NCI-H187 (cell line): ENCODE measurements at places on chromosomes 7 and 10.

DNA sequence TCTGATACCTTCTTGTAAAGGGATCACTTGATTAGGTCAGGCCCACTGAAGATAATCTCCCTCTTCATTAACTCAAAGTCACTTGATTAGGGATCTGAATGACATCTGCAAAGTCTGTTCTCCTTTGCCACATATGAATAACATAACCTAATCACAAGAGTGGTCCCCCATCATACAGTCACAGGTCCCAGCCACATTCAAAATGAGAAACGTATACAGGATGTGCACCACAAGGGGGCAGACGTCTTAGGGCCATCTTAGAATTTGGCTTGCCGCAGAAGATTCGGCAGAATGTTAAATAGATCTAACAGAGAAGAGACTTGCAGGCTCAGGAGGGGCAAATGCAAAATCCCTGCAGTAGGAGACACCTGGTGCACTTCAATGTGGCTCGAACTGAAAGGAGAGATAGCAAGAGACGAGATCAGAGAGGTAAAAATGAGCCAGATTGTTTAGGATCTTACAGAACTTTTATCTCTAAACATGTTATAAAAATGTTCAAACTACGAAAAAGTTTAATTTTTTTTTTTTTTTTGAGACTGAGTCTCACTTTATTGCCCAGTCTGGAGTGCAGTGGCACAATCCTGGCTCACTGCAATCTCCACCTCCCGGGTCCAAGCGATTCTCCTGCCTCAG lies 10.4 kb upstream of the SMC3 start:
- DNase-seq, result no peak

- DNase-seq, result no peak
Measured at GRCh38 chr10:88012641-88013040, 149.2 kb downstream of the PTEN start.

DNA sequence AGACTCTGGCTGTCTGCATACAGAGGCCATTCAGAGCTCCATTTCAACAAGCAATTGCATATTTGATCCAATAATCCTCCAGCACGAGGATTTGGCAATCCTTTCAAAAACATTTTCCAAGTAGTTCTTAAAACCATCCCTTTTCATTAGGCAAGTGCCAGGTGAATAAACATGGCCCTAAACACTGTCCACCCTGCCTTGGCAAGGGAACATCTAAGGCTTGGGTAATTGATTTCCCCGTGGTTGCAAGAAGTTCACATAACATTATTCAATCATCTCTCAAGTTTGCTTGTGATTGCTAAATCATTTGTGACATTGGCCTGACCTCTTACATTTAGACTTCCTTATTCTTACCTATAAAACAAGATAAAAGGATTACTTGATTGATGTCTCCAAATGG lies 175.2 kb downstream of the CTTNBP2 start:
- no peak for DNase-seq

- DNase-seq, result no peak
Measured at GRCh38 chr7:151529842-151530241, 10.1 kb upstream of the RHEB start.

- DNase-seq, result no peak
Measured at GRCh38 chr10:62815381-62816075, 638 bp downstream of the EGR2 start.

GRCh38 chr10:62155054-62155680 lies 113.5 kb downstream of the RTKN2 start:
- no peak for DNase-seq

DNA sequence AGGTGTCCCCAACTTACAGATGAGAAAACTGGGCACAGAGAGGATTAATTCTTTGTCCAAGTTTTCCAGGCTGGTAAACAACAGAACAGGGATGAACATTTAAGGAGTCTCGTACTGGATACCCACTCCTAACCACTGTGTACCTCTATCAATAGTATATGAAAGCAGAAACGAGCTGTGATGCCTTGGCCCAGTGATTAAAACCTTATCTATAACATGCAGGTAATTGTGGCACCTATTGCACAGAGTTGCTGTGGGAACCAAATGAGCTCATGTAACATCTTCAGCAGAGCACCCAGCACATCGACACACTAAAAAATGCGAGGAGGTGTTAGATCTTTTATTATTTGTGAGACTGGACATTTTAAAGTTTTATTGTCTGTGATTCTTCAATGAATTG lies 1.6 kb downstream of the TMEM273 start:
- DNase-seq, result no peak

DNA sequence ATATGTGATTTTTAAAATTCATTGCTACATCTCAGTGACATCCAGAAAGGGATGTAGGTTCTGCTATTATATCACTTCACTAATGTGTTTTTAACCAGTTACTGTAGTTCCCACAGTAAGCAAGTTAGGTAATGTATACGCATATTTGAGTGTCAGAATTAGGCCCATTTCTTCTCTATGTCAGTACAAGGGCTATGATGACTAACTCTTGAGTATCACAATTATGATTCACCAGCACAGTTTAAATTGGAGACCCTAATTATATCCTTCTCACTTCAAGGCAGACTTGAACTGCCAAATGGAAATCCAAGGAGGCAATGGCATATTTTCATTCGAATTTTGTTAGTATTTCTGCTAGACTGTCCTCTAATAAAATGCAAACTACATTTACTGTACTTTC lies 23.6 kb downstream of the BZW2 start:
- DNase-seq, result no peak

DNA sequence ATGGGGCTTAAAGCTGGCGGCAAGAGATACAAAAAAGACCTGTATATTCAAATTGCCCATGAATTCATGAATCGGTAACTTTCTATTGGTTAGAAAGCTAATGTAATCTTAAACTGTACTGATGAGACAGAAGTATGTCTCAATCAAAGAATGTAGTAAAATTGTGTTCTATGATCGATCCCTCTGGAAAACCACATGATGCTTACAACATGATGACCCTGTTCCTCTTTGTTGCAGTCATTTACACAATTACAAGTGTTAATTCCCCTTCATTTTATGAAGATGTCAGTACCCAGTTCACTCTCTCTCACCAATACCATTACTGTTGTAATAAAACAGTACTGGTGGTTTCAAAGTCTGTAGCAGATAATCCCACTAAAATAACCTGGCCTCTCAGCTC lies 10.1 kb downstream of the KIF5B start:
- DNase-seq, result no peak

DNA sequence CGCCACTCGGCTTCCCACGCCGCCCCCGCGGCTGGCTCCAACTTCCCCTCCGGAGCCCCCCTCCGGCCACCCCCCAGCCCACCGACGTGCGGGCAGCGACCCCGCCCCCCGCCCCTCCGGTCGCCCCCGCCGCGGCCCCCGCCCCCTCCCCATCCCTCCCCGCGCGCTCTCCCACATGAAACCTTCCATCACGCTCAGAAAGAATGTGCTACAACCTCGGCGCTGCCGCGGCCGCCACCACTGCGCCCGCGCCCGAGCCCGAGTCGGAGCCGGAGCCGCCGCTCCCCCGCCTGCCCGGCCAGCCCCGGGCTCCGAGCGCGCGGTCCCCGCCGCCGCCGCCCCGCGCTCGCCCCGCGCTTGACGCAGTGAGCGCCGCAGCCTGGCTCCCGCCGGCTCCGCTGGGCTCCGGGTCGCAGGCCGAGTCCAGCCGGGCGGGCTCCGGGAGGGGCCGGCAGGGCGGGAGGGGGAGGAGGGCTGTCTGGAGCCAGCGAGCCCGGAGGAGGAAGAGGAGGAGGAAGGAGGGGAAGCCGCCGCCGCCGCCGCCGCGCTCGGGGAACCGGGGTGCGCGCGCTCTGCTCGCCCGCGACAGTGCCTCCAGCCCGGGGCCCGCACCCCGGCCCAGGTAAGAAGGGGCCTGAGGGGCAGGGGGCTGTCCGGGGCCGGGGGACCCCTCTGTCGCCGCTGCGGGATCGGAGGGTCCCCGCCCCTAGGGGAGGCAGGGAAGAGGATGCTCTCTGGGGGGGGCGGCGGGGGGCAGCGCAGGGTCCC lies 4.3 kb upstream of the ELFN1 start:
- DNase-seq, result no peak

DNA sequence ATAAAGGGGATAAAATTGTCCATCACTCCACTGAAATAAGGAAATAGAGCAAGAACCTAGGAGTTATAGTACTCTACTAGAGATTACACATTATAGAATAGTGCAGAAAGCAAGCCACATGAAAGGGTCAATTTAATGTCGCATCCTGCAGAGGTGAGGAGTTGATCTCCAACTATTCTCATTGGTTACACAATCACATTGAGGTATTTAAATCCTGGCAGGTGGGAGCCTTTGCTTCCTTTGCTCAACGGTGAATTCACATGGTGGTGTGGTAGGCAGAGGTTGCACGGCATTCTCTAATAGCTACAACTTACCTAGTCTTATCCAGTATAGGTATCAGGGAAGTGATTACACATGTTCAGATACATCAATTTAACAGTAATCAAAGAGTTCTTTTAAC lies 198.4 kb upstream of the TCF7L2 start:
- DNase-seq, result no peak

DNA sequence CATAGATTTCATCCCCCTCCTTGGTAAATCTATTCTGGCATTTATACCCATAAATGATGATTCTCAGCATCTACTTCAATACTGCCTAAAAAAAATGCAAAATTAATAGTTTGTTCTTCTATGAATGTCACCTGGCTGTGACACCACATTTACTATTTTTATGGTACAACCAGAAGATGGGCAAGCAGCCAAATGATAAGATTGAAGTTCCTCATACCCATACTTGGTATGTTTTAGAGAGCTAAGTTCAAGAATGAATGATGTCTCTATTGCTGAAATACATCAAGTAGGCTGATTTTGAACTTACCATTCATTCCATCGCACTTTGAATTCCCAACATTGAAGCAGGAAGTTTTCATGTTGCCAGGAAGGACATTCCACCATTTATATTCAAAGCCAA lies 134.2 kb downstream of the ELAPOR2 start:
- no peak for DNase-seq

DNA sequence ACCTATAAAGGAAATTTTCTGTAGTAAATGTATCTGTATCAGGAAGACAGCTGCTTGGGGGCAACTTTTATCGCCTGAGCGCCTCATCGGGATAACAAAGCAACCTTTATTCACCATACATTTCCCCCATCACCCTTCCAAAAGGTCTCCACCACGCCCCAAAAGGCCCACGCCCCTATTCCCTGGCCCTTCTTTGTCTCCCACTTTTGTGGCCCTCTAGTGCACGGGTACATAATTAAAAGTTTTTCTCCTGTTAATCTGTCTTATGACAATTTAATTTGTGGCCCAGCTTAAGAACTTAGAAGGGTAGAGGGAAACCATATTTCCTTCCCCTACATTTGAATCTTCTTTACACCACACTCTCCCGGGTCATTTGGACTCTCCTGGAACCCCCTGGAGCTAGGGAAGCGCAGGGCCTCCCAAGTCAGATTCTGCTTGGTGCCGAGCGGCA lies 625 bp downstream of the RP9 start:
- DNase-seq, result no peak
